ENCODE measurements at places on chromosomes 5 and 9.

- DNase-seq, result no peak
These were observed 21.8 kb downstream of the ELOVL7 start for GRCh38 chr5:60822285-60822556.

- no peak for DNase-seq
These were observed 59.6 kb downstream of the SNCAIP start for GRCh38 chr5:122371511-122372151.

DNA sequence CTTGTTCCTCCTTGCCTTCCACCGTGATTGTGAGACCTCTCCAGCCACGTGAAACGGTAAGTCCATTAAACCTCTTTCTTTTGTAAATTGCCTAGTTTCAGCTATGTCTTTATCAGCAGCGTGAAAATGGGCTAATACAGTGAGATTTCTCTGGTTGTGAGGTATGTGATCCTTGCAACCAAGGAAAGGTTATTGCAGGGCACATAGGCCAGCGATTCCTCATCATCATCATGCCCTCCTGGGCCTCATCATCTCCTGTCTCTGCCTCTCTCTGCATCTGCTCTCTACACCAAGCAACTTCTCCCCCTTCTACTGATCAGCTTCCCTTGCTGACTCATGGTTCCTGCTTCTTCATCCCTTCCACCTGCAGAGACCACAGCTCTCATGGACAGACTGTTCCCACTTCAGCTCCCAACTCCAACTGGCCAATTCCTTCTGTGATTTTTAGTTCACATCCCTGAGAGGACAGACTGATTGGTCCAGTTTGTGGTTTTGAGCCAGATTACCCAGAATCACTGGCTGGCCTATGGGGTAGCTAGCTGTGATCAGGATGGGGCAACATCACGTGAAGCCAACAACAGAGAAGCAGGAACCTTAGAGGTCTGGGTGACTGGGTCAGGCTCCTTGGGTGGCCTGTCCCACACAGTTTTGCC lies 53.1 kb downstream of the LIX1 start:
- DNase-seq, result no peak

GRCh38 chr5:135320718-135321484 lies 78.1 kb downstream of the MACROH2A1 start:
- DNase-seq, result no peak

DNA sequence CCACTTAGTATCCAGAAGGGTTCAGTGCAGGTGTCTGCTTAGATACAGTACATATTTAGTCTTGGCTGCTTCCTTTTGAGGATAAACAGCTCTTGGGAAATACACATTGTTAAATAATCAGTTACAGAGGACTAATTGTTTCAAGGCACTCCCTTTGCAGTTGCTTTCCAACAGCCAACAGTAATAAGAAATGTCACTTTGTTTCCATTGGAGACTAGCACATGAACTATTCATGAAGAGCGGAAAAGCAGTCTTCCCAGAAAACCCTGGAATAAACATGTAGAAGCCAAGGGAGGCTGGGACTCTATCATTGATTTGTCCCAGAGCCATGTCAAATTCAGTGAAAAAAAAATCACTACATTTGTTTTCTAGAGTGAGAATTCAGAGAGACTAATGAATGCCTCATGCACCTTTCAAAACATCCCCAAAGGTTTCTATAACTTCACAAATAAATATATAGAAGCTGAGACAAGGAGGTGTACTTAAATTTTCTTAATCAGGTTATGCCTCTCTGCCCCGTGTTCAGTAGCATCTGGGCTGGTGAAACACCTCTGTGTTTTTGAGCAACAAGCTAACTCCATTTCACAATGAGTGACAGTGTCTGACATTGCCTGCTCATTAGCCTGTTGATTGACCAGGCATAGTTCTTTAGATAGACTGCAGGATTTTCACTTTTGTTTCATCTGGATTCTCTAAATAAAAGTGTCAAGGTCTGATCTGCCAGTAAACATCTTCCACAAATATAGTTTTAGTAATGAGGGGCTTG lies 271.5 kb downstream of the ARRDC3 start:
- no peak for DNase-seq

DNA sequence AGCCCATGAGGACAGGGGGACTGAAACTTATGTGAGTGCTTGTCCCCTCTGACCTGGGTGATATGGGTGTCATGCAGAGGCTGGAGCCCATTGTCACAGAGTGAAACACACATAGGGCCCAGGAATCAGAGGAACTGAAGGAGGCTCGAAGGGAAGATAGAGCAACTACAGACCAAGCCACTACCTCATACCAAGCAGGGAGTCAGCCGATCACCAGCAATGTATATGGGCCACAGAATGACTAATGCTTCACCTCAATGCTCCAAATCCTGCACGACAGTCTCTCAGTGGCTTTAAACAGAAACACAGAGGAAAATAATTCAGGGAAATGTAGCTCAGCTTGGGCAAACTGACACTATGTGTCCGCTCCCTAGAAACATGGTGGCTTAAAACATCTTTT lies 8.9 kb upstream of the FBXW11 start:
- no peak for DNase-seq

GRCh38 chr9:86486891-86487837 lies 133.0 kb upstream of the TUT7 start:
- DNase-seq, result no peak

GRCh38 chr9:128253140-128253990 lies 22.4 kb downstream of the GOLGA2 start:
- no peak for DNase-seq

DNA sequence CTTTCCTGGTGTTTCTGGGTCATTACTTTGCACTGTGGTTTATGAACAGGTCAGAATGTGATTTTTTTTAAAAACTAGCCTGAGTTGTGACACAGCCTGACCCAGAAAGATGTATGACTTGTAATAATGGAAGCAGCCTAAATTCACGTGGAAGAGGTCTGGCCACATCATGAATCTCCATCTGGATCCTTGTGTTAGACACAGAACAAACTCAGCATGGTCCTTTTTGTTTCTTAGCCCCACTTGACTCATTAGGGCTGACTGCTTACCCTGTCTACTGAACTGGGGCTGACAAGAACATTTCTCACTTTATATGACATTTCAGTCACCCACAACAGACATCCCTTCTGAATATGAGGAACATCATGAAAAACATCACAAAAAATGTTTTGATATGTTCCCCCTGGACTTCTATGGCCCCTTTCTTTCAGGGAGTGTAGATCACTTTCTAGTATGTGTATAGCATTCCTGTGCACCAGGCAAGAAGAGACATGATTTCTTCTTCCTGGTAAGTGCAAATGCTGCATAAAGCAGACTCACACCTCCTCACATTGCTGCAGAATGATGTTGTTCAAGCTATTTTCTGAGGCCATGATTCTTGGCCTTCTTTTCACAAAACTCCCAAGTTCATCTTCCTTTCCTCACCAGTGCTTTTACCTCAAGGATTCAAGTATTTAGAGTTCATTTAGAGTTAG lies 52.3 kb downstream of the ZNF622 start:
- DNase-seq, result no peak

DNA sequence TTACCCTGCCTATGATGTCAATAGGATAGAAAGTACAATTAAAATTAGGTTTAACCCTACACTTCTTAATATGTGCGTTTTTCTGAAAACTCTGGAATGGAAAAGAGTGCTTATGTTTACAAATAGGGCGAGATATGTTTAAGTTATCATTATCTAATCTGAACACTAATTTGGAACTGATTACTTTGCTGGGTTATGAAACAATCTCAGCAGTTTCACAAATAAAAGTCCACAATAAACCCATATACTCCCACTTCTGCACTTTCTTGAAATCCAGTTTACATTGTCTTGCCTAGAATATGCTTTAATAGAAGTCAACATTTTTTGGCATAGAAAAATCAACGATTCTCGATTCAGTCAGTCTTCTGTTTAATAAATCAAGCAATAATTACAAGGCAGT lies 236.3 kb downstream of the NFIB start:
- no peak for DNase-seq

- DNase-seq, result no peak
These were observed 116.9 kb downstream of the ARRDC3 start for GRCh38 chr5:91266184-91266705.

DNA sequence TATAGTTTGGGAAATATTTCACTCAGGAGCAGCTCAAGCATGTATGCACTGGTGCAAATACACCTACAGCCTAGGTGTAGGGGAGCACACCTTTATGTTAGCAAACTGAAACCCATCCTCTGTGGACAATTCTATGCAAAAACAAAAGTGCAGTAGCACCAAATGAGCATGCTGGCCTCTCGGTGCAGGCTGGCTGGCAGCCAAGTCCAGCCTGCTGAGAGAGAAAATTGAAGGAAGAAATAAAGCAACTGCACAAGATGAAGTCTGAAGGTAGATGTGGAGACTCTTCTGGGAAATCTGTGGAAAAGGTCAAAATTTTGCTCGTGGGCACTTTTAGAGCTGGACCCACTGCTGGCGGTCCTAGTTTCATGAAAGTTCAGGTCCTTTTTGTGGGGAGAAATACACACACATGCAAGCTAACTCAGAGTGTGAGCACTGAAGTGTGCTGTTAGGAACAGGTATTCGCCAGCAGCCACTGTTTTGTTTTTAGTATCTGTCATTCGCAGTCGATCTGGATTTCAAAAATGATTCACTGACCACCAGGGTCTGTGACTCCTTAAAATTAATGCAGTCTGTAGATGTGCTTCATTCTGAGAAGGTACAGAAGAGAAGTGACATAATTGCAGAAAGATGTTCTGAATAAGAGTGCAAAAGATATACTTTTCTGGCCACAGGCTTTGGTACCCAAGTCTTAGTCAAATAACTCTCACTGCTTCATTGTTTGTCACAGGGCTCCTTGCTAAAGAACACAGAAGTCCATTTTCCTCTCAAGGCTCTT lies 281.7 kb downstream of the PARP8 start:
- DNase-seq, result no peak

GRCh38 chr5:172048539-172049101 lies 42.2 kb upstream of the FBXW11 start:
- DNase-seq, result no peak

GRCh38 chr5:81310402-81311063 lies 9.1 kb downstream of the ZCCHC9 start:
- no peak for DNase-seq

GRCh38 chr9:88060746-88061145 lies 77.5 kb downstream of the SPATA31C2 start:
- DNase-seq, result no peak

GRCh38 chr5:72319976-72320752 lies at the start of the genes MRPS27 and PTCD2:
TSS of gene MRPS27 (minus strand) at chr5:72320240. CDS start at chr5:72320221, 19 bp downstream.
TSS of gene PTCD2 (plus strand) at chr5:72320373. CDS start at chr5:72320383, 10 bp downstream.
- DNase-seq, result peak; percentile 93

DNA sequence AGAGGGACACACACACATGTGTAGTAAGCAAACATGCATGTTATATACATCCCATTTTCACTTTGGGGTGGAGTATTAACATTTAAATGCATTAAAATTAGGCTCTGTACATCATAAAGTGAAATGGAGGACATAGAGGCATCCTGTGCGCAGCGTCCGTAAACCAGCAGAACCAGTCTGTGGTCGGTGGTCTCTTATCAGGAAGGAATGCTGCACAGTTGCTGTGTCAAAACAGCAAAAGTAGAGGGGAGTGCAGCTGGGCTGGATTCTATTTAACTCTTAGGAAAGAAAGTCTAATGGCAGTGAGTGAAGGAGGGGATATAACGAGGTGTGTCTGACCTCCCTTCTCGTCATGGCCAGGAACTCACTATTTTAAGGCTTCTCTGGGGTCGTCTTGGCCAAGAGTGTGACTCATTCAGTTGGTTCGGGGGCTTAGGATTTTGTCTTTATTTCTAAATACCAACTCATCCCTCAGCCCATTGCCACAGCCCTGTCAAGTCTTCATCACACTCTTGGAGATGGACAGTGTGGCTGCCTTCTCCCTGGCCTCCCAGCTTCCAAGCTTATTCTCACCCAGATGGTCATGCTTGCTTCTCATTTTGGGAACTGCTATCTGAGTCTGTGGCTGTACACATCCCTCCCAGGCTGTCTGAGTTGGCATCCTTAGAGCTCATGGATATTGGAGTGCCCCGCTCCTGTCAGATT lies 20.1 kb upstream of the CXCL14 start:
- no peak for DNase-seq

GRCh38 chr5:58317009-58317408 lies 142.9 kb downstream of the PLK2 start:
- no peak for DNase-seq

GRCh38 chr5:159424123-159424522 lies 93.8 kb upstream of the IL12B start:
- no peak for DNase-seq

DNA sequence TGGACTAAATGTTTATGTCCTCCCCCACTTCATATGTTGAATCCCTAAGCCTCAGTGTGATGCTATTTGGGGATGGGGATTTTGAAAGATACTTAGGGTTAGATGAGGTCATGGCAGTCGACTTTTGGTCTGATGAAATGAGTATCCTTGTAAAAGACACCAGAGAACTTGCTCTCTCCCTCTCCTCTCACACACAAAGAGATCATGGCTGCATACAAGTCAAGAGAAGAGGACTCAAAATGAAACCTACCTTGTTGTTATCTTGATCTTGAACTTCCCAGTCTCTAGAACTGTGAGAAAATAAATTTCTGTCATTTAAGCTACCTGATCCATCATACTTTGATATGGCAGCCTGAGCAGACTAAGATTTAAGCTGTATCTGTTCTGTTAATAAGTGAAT lies 144.0 kb upstream of the HAPLN1 start:
- no peak for DNase-seq

DNA sequence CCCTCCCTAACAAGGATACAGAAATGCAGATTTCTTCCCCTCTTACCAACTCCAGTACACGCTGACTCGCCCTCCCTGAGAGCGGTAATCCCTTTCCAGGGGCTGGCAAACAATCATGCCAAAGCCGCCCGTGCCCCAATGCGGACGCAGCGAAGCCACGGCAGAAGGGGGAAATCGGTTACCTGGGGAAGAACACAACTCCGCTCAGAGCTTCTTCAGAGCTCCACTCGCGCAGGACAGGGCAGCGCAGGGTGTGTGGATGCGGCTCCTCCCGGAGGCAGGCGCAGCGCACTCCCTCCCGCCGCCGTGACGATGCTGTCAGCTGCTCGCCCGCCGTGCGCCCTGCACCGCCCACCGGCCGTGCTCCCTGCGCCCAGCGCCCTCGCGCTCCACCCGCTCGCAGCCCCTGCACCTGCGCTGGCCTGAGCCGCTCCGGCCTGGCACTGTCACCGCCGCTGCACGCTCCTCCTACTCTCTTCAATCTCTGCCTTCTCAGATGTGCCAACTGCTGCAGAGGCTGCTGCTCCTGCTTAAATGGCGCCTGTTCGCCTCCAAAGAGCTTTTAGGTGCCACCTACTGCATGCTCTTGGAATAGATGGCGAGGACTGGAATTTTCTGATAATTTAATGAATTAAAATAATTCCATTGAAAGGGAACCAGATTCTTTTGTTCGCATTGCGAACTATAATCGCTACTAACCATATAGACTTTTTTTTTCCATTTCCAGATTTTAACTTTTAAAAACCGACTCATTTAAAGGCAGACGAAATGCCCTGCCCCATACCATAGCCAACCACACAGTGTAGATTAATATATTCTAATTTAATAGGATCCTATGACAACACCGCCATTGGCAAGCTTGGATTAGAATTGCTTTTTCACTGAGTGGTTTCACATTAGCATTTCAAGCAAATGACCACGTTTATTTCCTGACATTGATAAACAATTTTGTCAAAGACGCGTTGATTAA lies at the start of gene DIRAS2:
DIRAS2 (minus strand) TSS at position 255 of the 970 bp plus-strand sequence. CDS start 28,997 bp downstream, outside the sequence.
- DNase-seq, result no peak
